Activated naive CD8-positive, alpha-beta T cell treated with anti-CD3 and anti-CD28 coated beads for 36 hours (primary cell): ENCODE measurements at places on chromosomes 1 and 21. TPM values are rescaled to one million over a fixed set of nuclear protein-coding genes. Genes with fewer than 3 reads are reported as not detected.

DNA sequence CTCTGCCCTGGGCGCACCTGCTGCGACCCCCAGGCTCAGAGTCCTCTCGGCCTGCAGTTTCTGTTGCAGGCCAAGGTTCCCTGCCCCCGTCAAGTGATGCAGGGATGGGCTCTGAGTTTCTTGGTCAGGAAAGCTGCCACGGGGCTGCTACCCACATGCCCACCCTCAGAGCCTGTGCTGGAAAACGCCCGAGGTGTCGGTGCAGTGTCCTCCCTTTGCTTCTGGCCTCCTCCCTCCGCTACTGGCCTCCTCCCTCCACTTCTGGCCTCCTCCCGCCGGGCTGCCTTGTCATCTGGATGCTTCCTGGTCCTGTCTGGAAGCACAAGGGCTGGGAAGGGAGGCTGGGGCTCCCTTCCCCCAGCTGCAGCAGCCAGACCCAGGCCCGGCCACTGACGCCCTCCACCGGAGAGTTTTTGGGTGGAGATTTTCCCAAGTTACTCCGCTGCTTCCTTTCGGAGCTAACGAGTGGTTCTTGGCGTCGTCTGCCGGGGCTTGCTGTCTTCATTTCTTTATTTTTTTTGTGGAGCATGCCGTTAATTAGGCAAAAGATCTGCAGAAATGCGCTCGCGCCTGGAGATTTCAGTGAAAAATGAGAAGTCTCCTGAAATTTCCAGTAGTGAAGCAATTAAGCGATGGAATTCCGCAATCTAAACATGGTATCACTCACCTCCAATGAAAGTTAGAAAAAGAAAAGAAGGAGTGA, 17.4 kb downstream of the PRDM16 start:
- H3K4me1 ChIP-seq = no peaks in the 10 kb centered on the region
- H3K4me3 ChIP-seq = no peak overlapping the region
- H3K27me3 ChIP-seq = no peaks in the 10 kb centered on the region
- no peaks in the 10 kb centered on the region for H3K36me3 ChIP-seq
- DNase-seq = no peak
- H3K27ac ChIP-seq = no peak overlapping the region

DNA sequence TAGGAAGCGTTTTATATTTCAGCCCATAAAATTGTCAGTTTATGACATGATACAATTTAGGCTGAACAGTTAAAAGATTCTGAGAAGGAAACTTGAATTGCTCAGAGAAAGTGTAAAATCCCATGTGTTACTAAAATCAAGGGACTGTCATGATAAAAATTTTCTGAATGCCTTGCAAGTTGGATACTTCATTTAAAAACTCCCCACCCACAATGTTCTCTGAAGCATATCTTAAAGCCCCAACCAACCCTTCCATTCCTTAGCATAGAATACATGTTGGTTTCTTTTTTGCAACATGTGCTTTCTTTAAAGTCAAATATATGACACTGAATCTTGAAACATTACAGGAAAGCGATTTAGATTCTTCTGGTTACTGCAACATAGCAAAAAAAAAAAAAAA, 97.4 kb downstream of the MRPL39 start:
- DNase-seq = no peak
- H3K36me3 ChIP-seq = peaks cover 46% of the 10 kb centered on the region
- H3K4me1 ChIP-seq = peaks cover 66% of the 10 kb centered on the region
- peak overlapping the region; percentile 89 for H3K27ac ChIP-seq

UBL4B gene
- not detected for total RNA-seq

DNA sequence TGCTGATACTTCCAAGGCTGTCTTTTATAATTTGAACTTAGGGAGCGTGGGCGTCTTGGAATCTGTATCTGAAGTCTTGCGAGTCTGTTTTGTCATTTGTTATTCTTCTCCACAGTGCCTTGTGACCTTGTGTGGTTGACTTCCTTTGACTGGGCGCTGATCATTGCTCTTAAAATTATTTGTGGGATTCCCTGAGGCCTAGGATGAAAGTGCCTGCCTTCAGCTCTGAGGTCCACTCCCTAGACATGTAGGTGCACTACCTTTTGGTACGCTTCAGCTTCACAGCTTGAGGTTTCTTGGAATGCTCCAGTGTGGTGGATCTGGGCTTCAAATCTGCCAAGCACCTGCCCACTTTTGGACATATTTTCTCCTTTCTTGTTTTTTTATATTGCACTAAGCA, 50.2 kb upstream of the IGSF5 start:
- DNase-seq = no peak
- H3K36me3 ChIP-seq = no peaks in the 10 kb centered on the region

UTS2 gene
- 0.74 TPM for total RNA-seq

DNA sequence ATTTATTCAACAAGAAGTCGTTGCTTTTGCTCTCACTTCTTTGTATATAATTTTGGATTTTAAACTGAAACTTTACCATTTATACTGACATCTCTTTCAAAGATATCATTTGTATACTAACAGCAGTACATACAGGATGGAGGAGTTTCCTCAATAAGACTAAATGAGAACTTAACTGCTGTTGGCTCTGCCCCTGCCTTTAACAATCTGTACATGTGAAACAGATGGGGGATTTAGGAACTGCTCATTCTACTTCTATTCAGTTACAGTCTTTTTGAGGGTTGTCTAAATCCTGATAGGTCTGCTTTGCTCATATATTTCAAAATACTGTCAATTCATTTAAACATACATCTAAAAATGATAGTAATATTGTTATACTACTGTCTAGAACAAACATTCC, 663.2 kb downstream of the ADGRL2 start:
- H3K4me3 ChIP-seq = no peak overlapping the region
- no peaks in the 10 kb centered on the region for H3K27me3 ChIP-seq
- no peaks in the 10 kb centered on the region for H3K4me1 ChIP-seq
